Jurkat, Clone E6-1 (cell line): ENCODE measurements at places on chromosomes 5 and 9.

- no peak for DNase-seq
Observed at GRCh38 chr5:132370181-132370970, 866 bp downstream of the SLC22A5 start.

DNA sequence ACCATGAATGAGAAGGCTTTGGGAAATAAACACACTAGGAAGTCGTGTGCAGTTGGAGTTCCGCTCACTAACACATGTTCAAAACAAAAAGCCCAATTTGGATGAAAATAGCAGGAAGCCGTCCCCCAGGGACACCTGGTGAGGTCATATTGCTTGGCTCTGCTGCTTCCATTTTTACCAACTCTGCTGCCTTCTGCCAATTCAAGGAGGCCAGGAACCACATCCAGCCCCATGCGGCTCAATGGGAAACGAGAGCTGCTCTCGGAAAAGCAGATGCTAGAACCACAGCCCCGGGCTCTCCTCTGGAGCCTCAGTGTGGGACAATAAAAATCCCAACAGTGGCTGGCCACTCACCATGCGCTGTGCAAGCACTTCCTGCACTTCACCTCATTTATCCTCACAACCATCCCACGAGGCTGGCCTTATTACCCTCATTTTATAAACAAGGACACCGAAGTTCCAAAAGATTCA, 13.4 kb downstream of the ADAM19 start:
- no peak for DNase-seq

GRCh38 chr5:142109331-142110045, 909 bp downstream of the NDFIP1 start:
- peak; percentile 57 for DNase-seq

GRCh38 chr5:96509721-96510350, 76.8 kb upstream of the PCSK1 start:
- no peak for DNase-seq

GRCh38 chr5:2550509-2550908, 201.0 kb downstream of the IRX2 start:
- DNase-seq, result no peak

DNA sequence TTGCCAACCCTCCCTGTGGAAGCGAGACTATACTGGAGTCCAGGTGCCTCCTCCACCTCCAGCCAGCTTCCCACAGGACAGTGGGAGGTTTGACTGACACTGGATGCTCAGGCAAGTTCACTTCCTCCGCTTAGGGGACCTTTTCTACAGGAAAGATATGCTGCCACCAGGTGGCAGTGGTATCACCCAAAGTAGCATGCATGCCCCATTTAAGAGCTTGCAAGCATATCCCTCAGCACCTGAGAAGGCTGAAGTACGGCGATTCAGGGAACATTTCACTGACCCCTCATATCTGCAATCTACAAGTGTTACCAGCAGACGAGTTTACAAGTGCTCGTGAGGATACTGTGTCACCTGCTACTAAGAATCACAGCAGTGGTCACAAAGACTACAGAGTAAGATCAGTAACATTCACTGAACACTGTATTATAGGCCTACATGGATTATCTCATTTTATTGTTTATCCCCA, 75.5 kb downstream of the KLHL3 start:
- peak; percentile 78 for DNase-seq

DNA sequence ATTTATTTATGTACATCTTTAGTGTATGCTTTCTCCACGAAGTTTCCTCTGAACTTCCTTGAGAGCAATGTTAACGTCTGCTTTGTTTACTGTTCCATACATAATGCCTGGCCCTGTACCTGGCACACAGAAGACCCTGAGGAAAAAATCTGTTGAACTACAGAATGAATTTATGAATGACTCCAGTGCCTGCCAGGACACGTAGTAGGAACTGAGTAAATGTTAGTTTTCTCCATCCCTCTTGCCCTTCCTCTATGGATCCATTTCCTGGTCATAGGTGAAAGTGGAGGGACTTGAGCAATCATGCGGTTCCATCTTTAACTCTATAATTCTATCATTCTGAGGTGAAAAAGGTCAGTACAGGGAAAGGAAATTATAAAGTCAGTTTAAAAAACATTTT, 117.7 kb downstream of the MAPKAP1 start:
- DNase-seq, result no peak

- peak; percentile 72 for DNase-seq
Observed at GRCh38 chr5:140131967-140132409, 6.3 kb downstream of the IGIP start.
